ENCODE measurements at places on chromosomes 2 and 18. TPM values are rescaled to one million over a fixed set of nuclear protein-coding genes. Genes with fewer than 3 reads are reported as not detected.
A peak's percentile ranks its signal among the peaks of the same experiment; 100 is the strongest.

DNA sequence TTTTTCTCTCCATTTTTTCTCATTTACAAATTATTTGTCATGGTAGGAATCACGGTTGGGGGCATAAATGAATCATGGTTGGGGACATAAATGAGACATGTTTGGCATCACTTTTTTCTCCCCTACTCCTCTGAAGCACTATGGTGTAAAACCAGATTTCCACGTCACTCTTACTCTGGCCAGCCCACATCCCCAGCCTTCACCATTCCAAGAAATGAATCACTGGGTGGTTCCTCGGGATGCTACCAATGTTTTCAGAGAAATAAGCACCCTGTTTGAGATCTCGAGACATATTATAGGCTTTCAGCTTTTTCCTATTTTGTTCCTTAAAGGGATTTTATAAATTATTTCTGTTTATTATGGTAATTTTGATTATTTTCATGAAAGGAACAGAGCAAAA is 155.0 kb upstream of the SLC8A1 start:
- H3K27ac ChIP-seq: no peak overlapping the region
- no peaks in the 10 kb centered on the region for H3K36me3 ChIP-seq
- H3K4me1 ChIP-seq: no peaks in the 10 kb centered on the region

- peaks cover 28% of the 10 kb centered on the region for H3K27me3 ChIP-seq
- H3K4me3 ChIP-seq: no peak overlapping the region
- H3K27ac ChIP-seq: peak overlapping the region; percentile 75
- DNase-seq: peak; percentile 74
- H3K36me3 ChIP-seq: no peaks in the 10 kb centered on the region
- H3K4me1 ChIP-seq: peaks cover 59% of the 10 kb centered on the region
Observed at GRCh38 chr18:48404716-48405507, 4.3 kb downstream of the ZBTB7C start.

GRCh38 chr2:31161637-31162036 is 23.4 kb upstream of the GALNT14 start:
- peaks cover 4% of the 10 kb centered on the region for H3K4me1 ChIP-seq
- peaks cover 4% of the 10 kb centered on the region for H3K27me3 ChIP-seq
- H3K36me3 ChIP-seq: no peaks in the 10 kb centered on the region
- no peak overlapping the region for H3K4me3 ChIP-seq
- no peak for DNase-seq

DNA sequence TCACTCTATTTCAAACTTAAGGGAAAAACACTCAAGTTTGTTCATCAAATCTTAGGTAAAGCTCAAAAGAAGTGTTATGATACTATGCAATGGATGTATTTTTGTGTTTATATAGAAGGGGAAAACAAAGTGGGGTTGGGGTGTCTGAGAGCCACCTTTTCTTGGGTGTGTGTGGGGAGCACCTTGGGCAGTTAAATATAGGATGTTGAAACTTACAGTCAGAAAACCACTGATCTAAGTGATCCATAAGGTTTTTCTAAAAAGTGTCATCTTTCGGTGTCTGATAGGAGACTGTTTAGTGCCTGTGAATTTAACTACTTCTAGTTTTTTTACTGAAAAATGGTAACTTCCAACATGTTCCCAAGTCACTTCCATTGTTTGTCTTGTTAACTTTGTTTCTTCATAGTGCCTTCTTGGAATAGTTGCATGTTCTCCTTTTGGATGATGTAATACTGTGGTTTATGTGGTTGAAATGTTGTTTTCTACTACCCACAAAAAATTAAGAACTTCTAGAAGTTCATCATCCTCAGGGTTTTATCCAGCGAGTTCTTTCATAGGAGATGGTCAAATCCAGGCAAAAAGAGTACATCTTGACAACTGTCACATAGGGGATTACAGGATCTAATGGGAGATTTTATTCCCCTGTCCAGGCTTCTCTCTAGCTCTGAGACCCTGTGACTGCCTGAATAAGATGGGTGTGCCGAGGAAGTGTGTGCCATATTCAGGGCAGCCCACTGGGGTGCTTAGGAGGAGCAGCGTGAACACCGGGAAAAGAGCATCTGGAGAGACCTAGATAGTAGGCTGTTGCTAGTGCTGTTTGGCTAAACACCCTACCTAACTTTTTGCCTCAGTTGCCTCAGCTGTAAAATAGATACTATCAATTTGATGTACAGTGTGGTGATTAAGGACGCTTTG is 46.2 kb downstream of the CAB39 start:
- peak; percentile 24 for DNase-seq
- H3K27ac ChIP-seq: no peak overlapping the region
- H3K4me3 ChIP-seq: no peak overlapping the region
- H3K36me3 ChIP-seq: peaks cover 13% of the 10 kb centered on the region

DNA sequence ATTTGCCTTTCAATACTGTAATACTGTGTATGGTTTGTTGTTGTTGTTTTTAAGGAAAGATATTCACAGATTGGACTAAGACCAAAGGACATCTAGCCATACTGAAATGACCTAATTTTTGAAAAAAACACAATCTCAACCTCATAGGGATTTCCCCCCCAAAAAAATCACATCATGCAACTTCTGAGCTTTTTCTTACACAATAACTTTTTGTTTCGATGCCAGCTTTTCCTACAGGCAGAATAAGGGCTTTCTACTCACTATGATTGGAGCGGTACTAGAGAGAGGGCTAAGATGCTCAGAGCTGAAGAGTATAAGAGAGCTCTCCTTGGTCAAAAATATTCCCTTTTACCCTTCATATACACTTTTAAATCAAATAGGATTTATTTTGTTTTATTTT is 32.4 kb upstream of the SLC3A1 start:
- H3K36me3 ChIP-seq: no peaks in the 10 kb centered on the region
- H3K27me3 ChIP-seq: no peaks in the 10 kb centered on the region
- H3K27ac ChIP-seq: no peak overlapping the region
- no peak overlapping the region for H3K4me3 ChIP-seq
- peak; percentile 4 for DNase-seq

- H3K4me3 ChIP-seq: no peak overlapping the region
- H3K27ac ChIP-seq: no peak overlapping the region
- H3K27me3 ChIP-seq: no peaks in the 10 kb centered on the region
- H3K4me1 ChIP-seq: no peaks in the 10 kb centered on the region
Observed at GRCh38 chr2:172949522-172949921, 126.1 kb upstream of the MAP3K20 start.

DNA sequence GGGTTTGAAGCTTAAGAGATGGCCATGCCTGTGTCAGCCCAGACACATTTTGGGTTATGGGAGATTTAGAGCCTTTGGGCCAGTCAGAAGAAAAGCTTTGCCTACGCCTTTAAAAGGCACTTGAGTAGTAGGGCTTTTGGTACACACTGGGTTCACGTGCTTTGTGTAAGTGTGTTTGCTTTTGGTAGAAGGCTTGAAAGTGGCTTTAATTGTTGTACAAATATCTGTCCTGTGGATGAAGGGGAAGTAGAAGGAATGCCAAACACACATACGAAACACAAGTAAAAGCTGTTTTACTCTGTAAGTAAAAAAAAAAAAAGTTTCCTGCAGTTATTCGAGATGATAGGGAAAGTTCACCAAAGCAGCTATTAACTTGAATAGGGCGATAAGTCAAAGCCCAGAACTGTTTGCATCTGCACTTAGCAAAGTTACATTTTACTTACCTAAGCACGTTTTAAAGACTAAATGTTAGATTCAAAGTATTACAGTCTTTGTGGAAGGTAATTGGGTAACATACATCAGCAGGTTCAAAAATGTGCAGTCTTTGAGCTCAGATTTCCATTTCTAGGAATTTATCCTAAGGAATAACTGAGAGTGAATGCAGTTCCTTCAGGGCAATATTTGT is 75.4 kb downstream of the STK25 start:
- no peak overlapping the region for H3K27ac ChIP-seq
- peaks cover 38% of the 10 kb centered on the region for H3K36me3 ChIP-seq
- no peaks in the 10 kb centered on the region for H3K4me1 ChIP-seq
- H3K4me3 ChIP-seq: no peak overlapping the region
- no peaks in the 10 kb centered on the region for H3K27me3 ChIP-seq
- no peak for DNase-seq

GRCh38 chr2:152925547-152926448 is 207.4 kb downstream of the ARL6IP6 start:
- H3K27ac ChIP-seq: no peak overlapping the region
- no peaks in the 10 kb centered on the region for H3K27me3 ChIP-seq
- peak; percentile 30 for DNase-seq
- no peak overlapping the region for H3K4me3 ChIP-seq
- H3K4me1 ChIP-seq: no peaks in the 10 kb centered on the region

DNA sequence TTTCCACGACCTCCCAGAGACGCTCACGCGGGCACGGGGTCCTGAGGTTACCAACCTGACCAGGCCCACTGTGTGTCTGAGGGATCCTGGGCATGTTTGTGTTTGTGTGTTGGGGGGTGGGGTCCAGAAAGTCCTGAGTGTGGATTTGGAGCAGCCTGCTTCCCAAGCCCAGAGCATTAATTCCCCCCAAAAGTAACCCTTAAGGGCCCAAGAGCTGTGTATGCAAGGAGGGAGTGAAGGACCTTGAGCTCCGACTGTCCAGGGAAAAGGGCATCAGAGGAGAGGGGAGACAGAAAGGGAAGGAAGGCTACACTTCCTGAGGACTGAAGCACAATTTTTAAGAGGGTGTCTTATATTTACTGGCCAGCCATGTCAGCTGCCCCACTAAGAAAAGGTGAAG is 5.2 kb upstream of the SIX3 start:
- no peaks in the 10 kb centered on the region for H3K36me3 ChIP-seq
- H3K27me3 ChIP-seq: peaks cover 100% of the 10 kb centered on the region
- no peak overlapping the region for H3K27ac ChIP-seq
- no peak for DNase-seq

GRCh38 chr2:152587187-152587947 is 129.9 kb downstream of the PRPF40A start:
- DNase-seq: no peak
- peaks cover 9% of the 10 kb centered on the region for H3K4me1 ChIP-seq
- H3K27me3 ChIP-seq: no peaks in the 10 kb centered on the region
- peaks cover 3% of the 10 kb centered on the region for H3K36me3 ChIP-seq
- no peak overlapping the region for H3K27ac ChIP-seq

- H3K27ac ChIP-seq: peak overlapping the region; percentile 49
- no peak overlapping the region for H3K4me3 ChIP-seq
- peaks cover 2% of the 10 kb centered on the region for H3K27me3 ChIP-seq
- DNase-seq: peak; percentile 51
Observed at GRCh38 chr2:111670776-111671175, 213.2 kb downstream of the ANAPC1 start.

- no peaks in the 10 kb centered on the region for H3K36me3 ChIP-seq
- DNase-seq: no peak
- H3K4me1 ChIP-seq: peaks cover 8% of the 10 kb centered on the region
Observed at GRCh38 chr2:18741895-18742732, 152.7 kb upstream of the NT5C1B start.

DNA sequence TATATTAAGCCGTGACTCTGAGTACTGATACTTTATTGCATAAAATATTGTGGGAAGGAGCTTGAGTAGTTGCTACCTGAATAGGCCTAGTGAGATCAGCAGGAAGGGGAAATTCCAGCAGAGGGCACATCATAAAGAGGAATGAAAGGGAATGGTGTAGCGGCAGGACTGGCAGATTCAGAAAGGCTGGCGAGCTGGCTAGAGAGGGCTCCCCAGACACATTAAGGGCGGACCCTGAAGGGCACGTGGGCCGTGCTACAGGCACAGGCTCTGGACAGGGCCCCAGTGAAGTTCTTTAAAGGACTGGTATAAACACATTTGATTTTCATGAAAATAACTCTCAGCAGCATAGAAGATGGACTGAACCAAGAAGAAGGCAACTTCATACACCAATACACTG is 43.0 kb downstream of the PTPN2 start:
- H3K36me3 ChIP-seq: peaks cover 3% of the 10 kb centered on the region
- H3K27me3 ChIP-seq: no peaks in the 10 kb centered on the region
- DNase-seq: no peak
- peaks cover 2% of the 10 kb centered on the region for H3K4me1 ChIP-seq
- H3K27ac ChIP-seq: no peak overlapping the region

- H3K36me3 ChIP-seq: no peaks in the 10 kb centered on the region
- H3K4me3 ChIP-seq: no peak overlapping the region
- H3K4me1 ChIP-seq: no peaks in the 10 kb centered on the region
- H3K27me3 ChIP-seq: no peaks in the 10 kb centered on the region
- peak; percentile 43 for DNase-seq
- no peak overlapping the region for H3K27ac ChIP-seq
Observed at GRCh38 chr2:82224301-82224940, 1919.9 kb upstream of the LRRTM1 start.

DNA sequence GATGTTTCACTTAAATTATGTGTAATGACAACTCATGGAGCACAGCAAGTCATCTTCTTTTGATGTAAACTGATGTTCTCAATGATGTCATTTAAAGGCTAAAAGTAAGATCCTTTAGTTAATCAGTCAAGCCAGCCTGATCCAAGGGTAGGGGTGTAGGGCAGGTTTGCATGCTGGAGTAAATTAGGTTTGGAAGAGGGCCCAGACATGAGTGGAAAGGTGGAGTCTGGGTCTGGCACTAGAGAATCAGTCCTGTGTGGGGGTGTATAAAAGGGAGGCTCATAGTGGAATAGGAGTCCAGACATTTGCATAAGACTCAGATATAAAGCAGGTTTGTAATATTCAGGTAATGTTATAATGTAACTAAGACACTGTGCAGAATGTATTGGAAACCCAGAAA is 88.8 kb upstream of the NYAP2 start:
- H3K27ac ChIP-seq: no peak overlapping the region
- no peaks in the 10 kb centered on the region for H3K4me1 ChIP-seq
- no peak overlapping the region for H3K4me3 ChIP-seq
- H3K36me3 ChIP-seq: no peaks in the 10 kb centered on the region

GRCh38 chr2:157990173-157990572 is 111.5 kb upstream of the UPP2 start:
- H3K4me1 ChIP-seq: no peaks in the 10 kb centered on the region
- no peaks in the 10 kb centered on the region for H3K27me3 ChIP-seq
- H3K36me3 ChIP-seq: no peaks in the 10 kb centered on the region
- no peak overlapping the region for H3K4me3 ChIP-seq
- DNase-seq: no peak

The CFAP53 gene
- 0.18 TPM for total RNA-seq

The CIB4 gene
- not detected for total RNA-seq

The WNT6 gene
- total RNA-seq: 0.09 TPM

The IL37 gene
- not detected for total RNA-seq

The COLEC12 gene
- 65.5 TPM for total RNA-seq

The CRACDL gene
- total RNA-seq: 1.6 TPM

The PIEZO2 gene
- total RNA-seq: 47.2 TPM

The UGT1A10 gene
- total RNA-seq: not detected

The FAM237A gene
- total RNA-seq: not detected

The CACNB4 gene
- 7.2 TPM for total RNA-seq

The CHRNA1 gene
- 94.9 TPM for total RNA-seq

Data from muscle of leg (tissue), 16 donors.